CD4-positive, alpha-beta T cell treated with Interleukin-6 at 100 ng/mL for 8 hours (primary cell): ENCODE measurements at places on chromosomes 3 and 15.

GRCh38 chr15:40277471-40277870 is 5.4 kb downstream of the ANKRD63 start:
- DNase-seq, result no peak

DNA sequence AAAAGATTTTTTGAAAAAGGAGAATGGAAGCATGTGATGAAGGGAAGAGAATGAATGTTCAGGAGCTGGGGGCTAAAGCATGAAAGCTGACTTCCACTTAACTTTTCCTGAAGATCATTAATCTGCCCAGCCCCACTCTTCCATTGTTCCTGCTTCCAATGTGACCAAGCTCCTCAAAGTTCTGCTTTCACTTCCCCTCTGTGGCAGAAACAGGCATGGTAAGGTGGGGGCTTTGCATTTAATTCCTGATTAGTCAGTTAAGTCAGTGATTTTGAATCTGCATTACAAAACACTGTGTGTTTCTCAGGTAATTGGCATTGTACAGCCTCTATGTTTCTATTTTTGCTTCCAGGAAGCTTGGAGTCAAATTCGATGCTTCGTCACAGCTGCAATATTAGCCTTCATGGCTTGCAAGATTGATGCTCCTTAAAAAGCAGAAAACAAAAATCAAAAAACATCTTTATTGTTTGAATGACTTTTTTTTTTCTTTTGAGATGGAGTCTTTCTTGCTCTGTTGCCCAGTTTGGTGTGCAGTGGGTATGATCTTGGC is 7.3 kb upstream of the TM6SF1 start:
- no peak for DNase-seq

GRCh38 chr3:83216919-83217594 is 1455.6 kb upstream of the GBE1 start:
- no peak for DNase-seq

GRCh38 chr3:40262331-40262730 is 47.2 kb upstream of the EIF1B start:
- DNase-seq, result no peak

DNA sequence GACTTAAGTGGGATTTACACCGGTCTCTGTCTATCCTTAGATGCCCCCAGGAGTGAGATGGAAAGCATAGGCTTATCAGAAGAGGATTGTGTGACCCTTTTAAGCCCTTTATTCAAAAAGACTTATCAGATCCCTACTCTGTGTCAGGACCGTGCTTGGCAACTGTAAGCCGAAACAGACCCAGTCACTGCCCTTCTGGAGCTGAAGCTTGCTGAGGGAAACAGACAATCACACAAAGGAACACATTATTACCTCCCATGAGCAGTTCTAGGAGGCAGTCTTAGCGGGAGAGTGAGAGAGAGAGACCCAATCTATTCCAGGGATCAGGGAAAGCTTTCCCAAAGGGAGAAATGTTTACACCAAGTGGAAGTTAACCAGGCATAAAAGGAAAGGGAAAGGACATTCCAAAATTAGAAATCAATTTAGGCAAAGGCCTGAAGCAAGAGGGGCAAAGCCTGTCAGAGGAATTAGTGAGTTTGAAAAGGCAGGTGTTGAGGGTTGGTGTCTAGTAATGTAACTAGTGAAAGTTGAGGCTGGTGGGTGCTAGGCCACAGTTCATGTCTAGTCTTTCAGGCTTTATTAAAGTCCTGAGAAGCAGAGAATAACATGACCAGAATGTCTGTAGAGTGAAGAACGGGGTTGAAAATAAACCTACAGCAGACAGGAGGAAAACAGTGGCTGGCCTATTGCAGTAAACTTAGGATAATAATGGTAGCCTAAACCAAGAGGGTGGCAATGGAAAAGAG is 86.7 kb downstream of the THBS1 start:
- DNase-seq, result no peak

DNA sequence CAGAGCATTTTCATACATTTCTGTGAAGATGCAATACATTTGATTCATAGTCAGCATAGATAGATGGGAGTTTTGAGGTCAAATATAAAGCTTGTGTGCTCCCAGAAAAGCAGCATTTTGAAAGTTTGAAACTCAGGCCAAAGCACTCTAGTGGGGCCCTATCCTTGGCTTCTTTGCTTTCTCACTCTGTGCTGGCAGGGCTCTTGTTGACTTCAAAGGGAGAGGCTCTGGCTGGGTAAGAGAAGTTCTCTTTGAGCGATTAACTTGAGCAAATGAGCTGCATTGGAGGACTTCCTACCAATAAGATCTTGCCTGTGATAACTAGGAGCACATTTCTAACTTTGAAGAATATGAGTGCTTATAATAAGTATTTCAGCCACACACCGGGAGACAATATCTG is 214.0 kb upstream of the RARB start:
- DNase-seq, result no peak

DNA sequence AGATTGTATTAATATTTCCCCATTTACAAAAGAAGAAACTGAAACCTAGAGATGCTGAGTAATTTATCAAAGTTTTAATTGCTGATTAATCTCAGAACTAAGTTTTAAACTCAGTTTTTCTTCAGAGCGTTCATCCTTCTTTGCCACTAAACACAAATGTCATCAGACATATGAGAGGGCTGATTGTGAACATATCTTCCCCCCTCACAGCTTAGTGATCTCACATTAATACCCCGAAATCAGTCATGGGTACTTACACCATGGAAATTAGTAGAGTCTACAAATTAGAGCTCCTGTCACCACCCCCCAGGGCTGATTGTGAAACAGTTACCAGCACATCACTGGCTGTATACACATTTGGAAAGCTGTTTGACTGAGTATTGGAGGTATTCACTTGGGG is 189.3 kb upstream of the SGO1 start:
- DNase-seq, result no peak

DNA sequence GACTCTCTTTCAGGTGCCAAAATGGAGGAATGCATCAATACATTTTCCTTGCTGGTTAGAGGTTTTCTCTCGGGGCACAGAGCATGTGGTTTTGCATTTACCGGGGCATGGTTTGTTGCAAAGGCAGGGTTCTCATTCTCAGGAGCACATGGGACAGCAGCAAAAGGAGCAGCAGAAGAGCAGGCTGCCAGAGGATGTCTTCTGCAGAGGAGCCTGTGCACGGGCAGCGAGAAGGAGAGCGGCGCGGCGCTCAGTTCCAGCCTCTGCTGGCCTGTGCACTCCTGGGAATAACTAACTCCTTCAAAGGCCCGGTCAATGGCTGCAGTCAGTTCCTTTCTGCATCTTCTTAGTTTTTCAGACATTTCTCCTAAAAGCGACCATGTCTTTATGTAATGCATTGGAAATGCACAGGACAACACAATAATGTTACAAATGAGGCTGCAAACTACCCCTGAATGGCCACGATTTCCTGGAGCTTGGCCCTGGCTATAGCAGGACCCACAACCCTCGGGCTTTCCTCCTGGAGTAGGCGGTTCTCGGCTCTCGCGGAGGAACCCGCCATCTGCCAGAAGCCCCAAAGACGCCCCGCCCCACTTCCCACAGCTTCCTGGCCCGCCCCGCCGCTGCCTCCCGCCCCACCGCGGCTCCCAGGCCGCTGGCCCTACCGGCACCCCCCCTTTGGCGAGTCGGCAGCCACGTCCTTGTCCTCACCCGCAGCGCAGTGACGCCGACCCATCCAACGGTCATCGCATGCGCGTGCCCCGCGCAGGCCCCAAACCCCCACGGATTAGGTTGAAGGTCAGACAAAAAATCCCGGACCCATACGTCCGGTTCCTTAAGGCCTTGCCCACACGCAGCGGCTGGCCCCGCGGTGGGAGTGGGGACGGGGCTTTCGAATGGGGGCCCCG is at the start of gene C3orf62:
Gene C3orf62 (minus strand): TSS at position 758 of the 908 bp plus-strand sequence. CDS start 360 bp downstream, at position 398.
- peak; percentile 70 for DNase-seq

DNA sequence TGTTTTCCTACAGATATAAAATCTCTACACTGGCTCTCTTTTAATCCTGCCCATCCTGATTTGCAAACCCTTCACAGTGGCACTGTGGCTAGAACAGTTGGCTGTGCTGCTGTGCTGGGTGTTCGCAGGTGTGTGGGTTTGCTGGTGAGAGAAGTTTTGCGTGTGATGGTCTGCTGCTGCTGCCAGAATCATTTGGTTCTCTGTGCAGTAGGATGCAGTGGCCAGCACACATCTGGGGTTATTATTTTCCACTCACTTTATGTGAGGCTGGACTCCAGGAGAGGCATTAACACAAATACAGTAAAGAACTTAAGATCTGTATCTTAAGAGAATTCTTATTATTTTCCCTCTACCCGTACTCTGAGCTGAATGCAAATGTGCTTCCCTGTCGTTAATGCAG is 16.0 kb upstream of the PSMD6 start:
- DNase-seq, result no peak

GRCh38 chr3:13200946-13201345 is 127.7 kb upstream of the IQSEC1 start:
- DNase-seq, result no peak

DNA sequence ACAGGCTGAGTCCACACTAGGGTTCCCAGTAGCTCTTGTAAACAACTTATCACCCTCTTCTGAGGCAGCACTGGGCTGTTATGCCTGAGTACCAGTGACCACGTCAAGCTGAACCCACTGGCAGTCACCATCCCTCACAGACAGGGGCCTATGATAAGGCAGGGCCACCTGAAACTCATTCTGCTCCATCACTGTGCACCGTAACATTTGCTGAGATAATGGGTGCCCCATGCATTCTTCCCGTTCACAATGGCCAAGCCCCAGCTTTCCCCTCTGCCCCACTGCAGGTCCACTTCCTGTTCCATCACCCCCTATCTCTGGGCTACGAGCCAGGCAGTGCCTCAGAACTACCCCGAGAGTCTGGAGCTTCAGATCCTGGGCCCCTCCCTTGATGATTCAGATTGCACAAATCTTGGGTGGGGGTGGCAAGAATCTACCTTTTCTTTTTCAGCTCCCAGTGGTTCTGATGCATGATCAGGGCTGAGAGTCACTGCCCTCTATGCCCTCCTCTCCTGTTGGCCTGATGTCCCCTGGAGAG is 158.0 kb downstream of the RAB11A start:
- DNase-seq, result no peak

GRCh38 chr15:93152951-93153350 is 63.9 kb upstream of the RGMA start:
- no peak for DNase-seq

DNA sequence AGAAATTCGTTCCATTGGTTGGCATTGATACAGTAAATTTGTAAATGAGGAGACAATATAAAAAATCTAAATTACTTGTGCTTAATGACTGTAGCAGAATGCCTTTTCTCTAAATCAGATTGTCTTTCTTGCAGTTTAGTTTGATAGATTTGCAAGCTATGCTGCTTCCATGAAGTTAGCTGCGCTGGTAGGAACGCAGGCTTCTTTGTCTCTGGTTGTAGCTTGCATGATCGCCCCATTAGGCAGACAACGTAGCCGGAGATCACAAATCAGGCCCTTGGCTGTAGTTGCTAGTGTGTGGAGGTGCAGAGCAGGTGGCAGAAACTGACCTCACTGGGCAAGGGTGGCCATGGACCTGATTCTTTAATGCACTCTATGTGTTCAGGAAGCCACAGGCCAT is 6.1 kb downstream of the ZIC1 start:
- no peak for DNase-seq
